ENCODE measurements at places on chromosomes 7 and 10.
A peak's percentile ranks its signal among the peaks of the same experiment; 100 is the strongest.

GRCh38 chr7:139358541-139359365 lies 941 bp upstream of the LUC7L2 start:
- DNase-seq, result peak; percentile 38

- DNase-seq, result peak; percentile 49
Measured at GRCh38 chr7:128361411-128362379, at the start of gene PRRT4. Gene PRRT4 (minus strand): TSS chr7:128361690.

- no peak for DNase-seq
Measured at GRCh38 chr10:91452063-91452462, 41.9 kb downstream of the HECTD2 start.

- no peak for DNase-seq
Measured at GRCh38 chr7:125561006-125561405, 631.4 kb upstream of the POT1 start.

Data from stimulated activated CD4-positive, alpha-beta T cell treated with anti-CD3 and anti-CD28 coated beads, Interleukin-4, amount 100 ng/mL, for 1 hour (primary cell).